ENCODE measurements at places on chromosomes 5 and 9. TPM values are rescaled to one million over a fixed set of nuclear protein-coding genes. Genes with fewer than 3 reads are reported as not detected.

DNA sequence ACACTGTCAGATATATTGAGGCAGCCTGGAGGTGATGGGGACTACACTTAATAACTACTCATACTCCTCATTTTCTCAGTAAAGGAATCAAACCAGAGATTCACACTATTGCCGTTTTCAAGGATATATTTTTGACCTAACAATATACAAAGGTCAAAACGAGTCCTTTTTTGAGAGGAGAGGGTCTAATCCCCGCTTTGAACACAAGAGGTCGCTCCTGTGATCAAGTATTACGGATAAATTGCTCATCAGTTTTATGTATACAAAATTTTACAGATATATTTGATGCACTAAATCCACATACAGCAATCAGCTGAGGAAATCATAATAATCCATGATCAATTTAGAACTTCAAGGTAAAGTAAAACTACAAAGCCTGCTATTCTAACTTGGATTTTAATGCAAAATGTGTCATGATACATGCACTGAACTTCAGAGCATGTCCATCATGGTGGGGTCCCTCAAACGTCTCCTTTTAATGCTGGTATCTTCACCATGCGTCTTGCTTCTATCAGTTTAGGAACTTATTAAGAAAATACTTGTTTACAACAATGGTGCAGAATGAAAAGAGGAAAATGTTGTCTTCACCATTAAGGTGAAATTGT is 2.5 kb upstream of the ISL1 start:
- H3K27ac ChIP-seq, result no peak overlapping the region
- peak; percentile 36 for DNase-seq
- no peak overlapping the region for H3K4me3 ChIP-seq
- H3K36me3 ChIP-seq, result no peaks in the 10 kb centered on the region

DNA sequence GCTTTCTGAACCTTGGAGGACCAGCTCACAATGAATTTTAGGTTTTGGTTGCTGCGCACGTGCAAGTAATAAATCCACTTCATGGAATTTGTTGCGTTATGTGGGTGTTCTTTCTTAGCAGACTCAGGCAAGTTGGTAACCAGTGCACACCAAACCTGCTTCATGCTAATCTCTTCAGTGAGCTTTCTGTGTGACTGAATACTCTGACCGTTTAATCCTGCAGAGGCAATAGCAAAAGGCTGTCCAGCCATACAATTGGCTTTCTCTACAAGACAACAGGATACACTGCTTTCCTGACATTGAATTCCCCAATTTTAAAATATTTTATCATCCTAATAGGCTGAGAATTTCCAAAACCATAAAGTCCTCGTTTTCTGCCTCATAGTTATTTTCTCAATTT is 10.3 kb downstream of the UGT3A2 start:
- no peak overlapping the region for H3K4me3 ChIP-seq
- no peak for DNase-seq
- no peaks in the 10 kb centered on the region for H3K27me3 ChIP-seq

GRCh38 chr5:123397538-123397937 is 25.7 kb downstream of the CEP120 start:
- no peaks in the 10 kb centered on the region for H3K4me1 ChIP-seq
- H3K27ac ChIP-seq, result no peak overlapping the region
- DNase-seq, result no peak
- H3K27me3 ChIP-seq, result no peaks in the 10 kb centered on the region
- no peaks in the 10 kb centered on the region for H3K36me3 ChIP-seq

DNA sequence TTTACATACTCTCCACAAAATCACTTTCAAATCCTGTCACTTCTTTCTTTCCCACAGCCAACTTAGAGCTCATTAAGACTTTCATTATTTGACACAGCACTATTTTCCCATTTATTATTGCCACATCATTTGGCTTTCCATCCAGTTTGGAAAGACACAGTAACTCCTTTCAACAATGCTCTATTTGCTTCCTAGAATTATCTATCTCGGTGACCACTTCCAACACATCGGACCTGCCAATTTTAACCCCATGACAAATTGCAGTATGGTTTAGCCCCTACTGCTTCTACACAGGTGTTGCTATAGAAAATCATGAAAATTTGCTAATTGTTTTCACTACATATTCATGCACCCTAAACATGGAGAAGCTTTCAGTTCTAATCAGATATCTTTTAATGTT is 190.6 kb upstream of the COX7C start:
- no peaks in the 10 kb centered on the region for H3K27me3 ChIP-seq
- H3K36me3 ChIP-seq, result no peaks in the 10 kb centered on the region
- H3K27ac ChIP-seq, result no peak overlapping the region
- no peak overlapping the region for H3K4me3 ChIP-seq
- no peak for DNase-seq
- no peaks in the 10 kb centered on the region for H3K4me1 ChIP-seq

DNA sequence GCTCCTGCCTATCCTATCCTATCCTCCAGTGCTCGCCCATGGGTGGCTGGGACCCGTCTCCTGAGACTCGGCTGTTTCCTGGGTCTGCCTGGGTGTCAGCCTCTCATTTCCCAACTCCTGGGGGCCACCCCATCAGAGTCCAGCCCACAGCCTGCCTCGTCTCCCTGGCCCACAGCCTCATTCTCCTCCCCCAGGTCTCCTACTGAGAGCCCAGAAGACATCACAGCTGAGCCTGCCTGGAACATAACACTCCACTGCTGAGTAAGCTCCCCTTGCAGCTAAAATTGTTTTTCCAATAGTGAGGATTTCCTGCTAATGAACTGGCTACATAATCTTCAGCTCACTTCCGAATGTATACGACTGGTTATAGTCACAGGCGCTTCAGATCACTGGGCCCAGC is 95.3 kb downstream of the TTLL11 start:
- no peaks in the 10 kb centered on the region for H3K4me1 ChIP-seq
- no peak overlapping the region for H3K4me3 ChIP-seq
- DNase-seq, result peak; percentile 30
- H3K27ac ChIP-seq, result no peak overlapping the region
- no peaks in the 10 kb centered on the region for H3K36me3 ChIP-seq

- H3K27ac ChIP-seq, result no peak overlapping the region
- no peaks in the 10 kb centered on the region for H3K36me3 ChIP-seq
- no peak for DNase-seq
- H3K4me3 ChIP-seq, result no peak overlapping the region
- no peaks in the 10 kb centered on the region for H3K4me1 ChIP-seq
Measured at GRCh38 chr5:178389796-178390195, 157.2 kb upstream of the PHYKPL start.

- no peaks in the 10 kb centered on the region for H3K4me1 ChIP-seq
- no peak overlapping the region for H3K27ac ChIP-seq
- no peaks in the 10 kb centered on the region for H3K36me3 ChIP-seq
- H3K27me3 ChIP-seq, result no peaks in the 10 kb centered on the region
- no peak for DNase-seq
- H3K4me3 ChIP-seq, result no peak overlapping the region
Measured at GRCh38 chr5:105230516-105231157, 1668.0 kb upstream of the NUDT12 start.

SGCD gene
- 67.5 TPM for total RNA-seq

SARDH gene
- 9.0 TPM for total RNA-seq
